Left lung (tissue), 14 donors: ENCODE measurements at places on chromosomes 6 and 20. TPM values are rescaled to one million over a fixed set of nuclear protein-coding genes. Genes with fewer than 3 reads are reported as not detected.

CTAGE9 gene
- polyA plus RNA-seq, result not detected

PRPF6 gene
- 81.2 TPM for polyA plus RNA-seq

LMBRD1 gene
- polyA plus RNA-seq, result 61.8 TPM

EYS gene
- polyA plus RNA-seq, result 0.37 TPM

CLDN20 gene
- 3.5 TPM for polyA plus RNA-seq

- no peak overlapping the region for H3K4me3 ChIP-seq
- DNase-seq, result no peak
- peaks cover 56% of the 10 kb centered on the region for H3K36me3 ChIP-seq
- H3K27ac ChIP-seq, result no peak overlapping the region
- no peaks in the 10 kb centered on the region for H3K27me3 ChIP-seq
- no peaks in the 10 kb centered on the region for H3K4me1 ChIP-seq
Measured at GRCh38 chr6:35907750-35908149, 13.1 kb downstream of the SRPK1 start.

DNA sequence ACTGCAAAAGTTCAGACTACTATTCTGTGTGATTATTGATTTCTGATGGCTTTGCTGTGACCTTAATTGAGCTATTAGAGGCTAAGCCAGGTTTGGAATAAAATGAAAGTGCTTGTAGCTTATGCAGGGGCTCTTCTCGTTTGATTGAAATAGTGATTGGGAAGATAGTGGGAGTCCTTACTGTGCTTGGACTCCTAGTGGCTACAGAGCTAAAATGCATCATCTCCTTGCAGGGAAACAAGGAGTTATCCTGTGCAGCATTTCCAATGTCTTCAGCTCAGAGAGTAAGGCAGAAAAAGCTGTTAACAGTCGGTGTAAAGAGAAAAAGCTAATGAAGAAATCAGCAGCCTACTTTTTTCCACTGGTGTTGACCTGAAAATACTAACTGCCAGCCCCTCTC lies 173.5 kb downstream of the SLC35F1 start:
- no peak overlapping the region for H3K27ac ChIP-seq
- DNase-seq, result no peak
- H3K4me3 ChIP-seq, result no peak overlapping the region
- H3K36me3 ChIP-seq, result no peaks in the 10 kb centered on the region

GRCh38 chr6:9233226-9233625 lies 797.9 kb upstream of the SLC35B3 start:
- no peak overlapping the region for H3K4me3 ChIP-seq
- H3K4me1 ChIP-seq, result no peaks in the 10 kb centered on the region
- H3K27ac ChIP-seq, result no peak overlapping the region

- no peaks in the 10 kb centered on the region for H3K27me3 ChIP-seq
- peaks cover 4% of the 10 kb centered on the region for H3K4me1 ChIP-seq
- no peak for DNase-seq
- no peak overlapping the region for H3K4me3 ChIP-seq
Measured at GRCh38 chr20:4925842-4926530, 75.3 kb downstream of the SLC23A2 start.

DNA sequence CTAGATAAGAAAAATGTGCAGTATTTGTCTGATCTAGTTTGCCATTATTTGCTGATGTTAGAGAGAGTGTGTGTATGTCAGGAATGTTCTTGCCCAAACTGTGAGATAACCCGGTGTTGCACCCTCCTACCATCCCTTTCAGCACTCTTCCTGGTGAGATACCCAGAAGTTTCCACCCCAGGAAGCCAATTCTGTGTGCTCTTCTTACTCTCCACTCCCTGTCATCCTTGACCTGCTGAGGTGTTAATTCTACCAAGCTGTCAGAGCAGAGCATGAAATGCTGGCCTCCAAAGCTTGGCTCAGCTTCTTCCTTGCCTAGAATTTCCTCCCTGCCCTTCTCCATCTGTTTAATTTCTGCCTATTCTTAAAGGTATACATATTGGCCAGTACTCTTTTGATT lies 237.3 kb upstream of the CNR1 start:
- no peaks in the 10 kb centered on the region for H3K4me1 ChIP-seq
- H3K27ac ChIP-seq, result no peak overlapping the region
- no peak for DNase-seq
- H3K4me3 ChIP-seq, result no peak overlapping the region
- no peaks in the 10 kb centered on the region for H3K27me3 ChIP-seq
- no peaks in the 10 kb centered on the region for H3K36me3 ChIP-seq

GRCh38 chr6:18503593-18504231 lies 116.6 kb downstream of the RNF144B start:
- no peaks in the 10 kb centered on the region for H3K27me3 ChIP-seq
- peak overlapping the region; percentile 74 for H3K27ac ChIP-seq
- no peaks in the 10 kb centered on the region for H3K36me3 ChIP-seq
- H3K4me1 ChIP-seq, result peaks cover 7% of the 10 kb centered on the region
- peak overlapping the region; percentile 16 for H3K4me3 ChIP-seq
- peak; percentile 58 for DNase-seq

GRCh38 chr20:32364554-32365208 lies 6.5 kb downstream of the ASXL1 start:
- no peaks in the 10 kb centered on the region for H3K36me3 ChIP-seq
- H3K27ac ChIP-seq, result no peak overlapping the region

DNA sequence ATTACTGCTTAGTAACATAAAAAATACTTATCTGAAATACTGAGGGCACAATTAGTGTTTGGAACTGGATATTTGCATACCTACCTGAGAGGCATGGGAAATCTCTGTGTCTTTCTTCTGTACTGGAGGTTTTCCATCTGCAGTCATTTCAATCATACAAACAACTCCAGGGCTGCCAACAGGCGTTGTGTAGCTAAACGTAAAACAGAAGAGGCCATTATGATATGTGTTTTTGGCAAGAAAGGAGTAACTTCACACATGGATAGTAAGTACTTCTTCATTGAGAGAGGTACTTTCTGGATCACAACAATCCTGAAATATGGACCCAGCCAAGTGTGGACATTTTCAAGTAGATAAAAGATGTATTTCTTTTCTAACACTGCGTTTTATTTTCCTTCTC lies 363.4 kb downstream of the PHF3 start:
- H3K4me1 ChIP-seq, result no peaks in the 10 kb centered on the region
- no peak for DNase-seq
- no peak overlapping the region for H3K4me3 ChIP-seq
- no peak overlapping the region for H3K27ac ChIP-seq
- no peaks in the 10 kb centered on the region for H3K27me3 ChIP-seq

DNA sequence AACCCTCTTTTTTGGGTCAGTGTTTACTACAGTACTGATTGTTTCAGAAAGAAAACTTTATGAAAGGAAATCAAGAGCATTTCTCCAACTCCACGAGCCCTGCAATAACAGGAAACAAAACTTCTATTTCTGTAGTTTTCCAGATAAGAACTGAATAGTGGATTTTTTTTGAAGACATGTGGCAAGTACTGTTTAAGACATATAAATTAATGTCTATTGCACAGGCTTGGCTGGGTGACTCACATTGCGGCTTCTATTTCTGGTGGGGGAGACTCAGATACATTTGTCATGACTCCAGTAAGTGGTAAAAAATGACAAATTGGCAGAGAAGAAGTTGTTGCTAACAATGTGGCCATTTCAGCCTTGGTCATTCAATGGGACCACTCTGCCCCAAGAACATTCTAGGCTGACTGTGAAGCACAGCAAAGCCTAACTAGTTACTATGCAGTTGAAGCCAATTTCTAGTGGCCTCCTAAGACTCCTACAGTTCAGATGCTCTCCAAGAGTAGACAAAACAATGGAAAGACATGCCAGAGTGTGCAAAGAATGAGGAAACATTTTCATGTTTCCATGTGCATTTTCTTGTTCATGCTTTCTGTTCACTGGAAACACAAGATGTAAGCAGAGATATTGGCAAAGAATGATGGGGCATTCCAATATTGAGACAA lies 200.9 kb downstream of the EDN1 start:
- H3K4me1 ChIP-seq, result no peaks in the 10 kb centered on the region
- no peaks in the 10 kb centered on the region for H3K27me3 ChIP-seq
- no peak overlapping the region for H3K4me3 ChIP-seq
- H3K27ac ChIP-seq, result no peak overlapping the region
- DNase-seq, result no peak

DNA sequence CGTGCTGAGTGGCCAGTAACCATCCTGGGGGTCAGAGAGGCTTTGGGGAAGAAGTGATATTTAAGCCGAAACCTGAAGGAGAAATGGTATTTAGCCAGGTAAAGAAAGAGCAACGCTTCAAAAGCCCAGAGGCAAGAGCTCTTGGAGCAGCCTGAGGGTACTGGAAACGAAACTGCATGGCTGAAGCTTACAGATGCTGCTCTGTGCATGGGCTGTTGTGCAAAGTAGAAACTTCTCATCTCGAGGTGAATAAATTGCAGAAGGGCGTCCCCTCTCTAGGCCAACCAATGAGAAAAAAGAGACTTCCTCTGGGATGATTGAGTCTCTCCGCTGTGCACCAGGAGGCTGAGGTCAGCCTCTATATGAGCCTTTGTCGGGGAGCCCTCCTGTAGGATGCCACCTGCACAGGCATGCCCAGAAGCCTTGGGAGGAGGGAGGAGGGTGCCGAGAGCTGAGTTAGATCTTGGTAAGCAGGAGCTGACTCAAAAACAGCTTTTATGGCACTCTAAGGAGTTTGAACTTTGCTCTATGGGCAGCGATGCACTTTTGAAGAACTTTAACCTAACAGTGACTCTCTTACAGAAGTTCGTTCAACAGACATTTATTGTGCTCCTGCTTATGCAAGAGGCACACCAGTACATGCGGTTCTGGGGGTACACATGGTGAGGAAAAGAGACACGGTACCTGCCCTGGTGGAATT lies 61.6 kb upstream of the EDN1 start:
- H3K27ac ChIP-seq, result no peak overlapping the region
- H3K36me3 ChIP-seq, result no peaks in the 10 kb centered on the region
- H3K4me1 ChIP-seq, result peaks cover 12% of the 10 kb centered on the region
- H3K4me3 ChIP-seq, result no peak overlapping the region
- no peaks in the 10 kb centered on the region for H3K27me3 ChIP-seq
- no peak for DNase-seq

DNA sequence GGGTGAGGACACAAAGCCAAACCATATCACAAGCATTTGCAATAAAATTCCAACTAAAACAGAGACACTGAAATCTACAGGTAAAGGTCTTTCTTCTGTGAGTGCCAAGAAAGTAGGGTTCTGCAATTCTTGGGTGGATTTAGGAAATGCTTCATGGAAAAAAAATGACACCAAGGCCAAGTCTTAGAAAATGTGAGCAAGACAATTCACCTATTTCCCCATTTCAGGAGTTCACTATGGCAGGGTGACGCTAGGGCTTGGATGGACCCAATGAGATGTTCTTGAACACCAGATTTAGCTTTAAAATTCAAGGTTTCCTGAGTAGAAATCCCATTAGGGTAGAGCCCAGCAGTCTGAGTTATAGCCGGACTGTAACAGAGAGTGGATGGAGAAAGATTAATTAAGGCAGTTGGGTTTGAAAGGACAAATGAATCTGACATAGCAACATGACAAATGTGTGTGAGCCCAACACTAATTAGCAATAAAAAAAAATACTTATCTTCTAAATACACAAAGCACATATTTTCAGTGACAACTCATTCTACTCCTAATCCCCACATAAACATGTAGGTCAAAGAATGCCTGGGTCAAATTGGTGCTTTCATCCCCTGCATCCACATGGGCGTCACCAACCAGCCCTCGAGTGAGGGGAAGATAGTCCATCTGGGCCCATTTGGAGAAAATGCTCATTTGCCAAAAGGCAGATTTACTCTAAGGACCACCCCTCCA lies 180.4 kb upstream of the JARID2 start:
- H3K27ac ChIP-seq, result peak overlapping the region; percentile 94
- no peaks in the 10 kb centered on the region for H3K4me1 ChIP-seq
- H3K36me3 ChIP-seq, result no peaks in the 10 kb centered on the region
- no peak for DNase-seq
- no peak overlapping the region for H3K4me3 ChIP-seq

GRCh38 chr20:57193094-57193493 lies 73.3 kb downstream of the BMP7 start:
- no peaks in the 10 kb centered on the region for H3K4me1 ChIP-seq
- DNase-seq, result no peak
- no peak overlapping the region for H3K27ac ChIP-seq
- no peak overlapping the region for H3K4me3 ChIP-seq
